Stimulated activated CD8-positive, alpha-beta memory T cell treated with anti-CD3 and anti-CD28 coated beads, Interleukin-2, amount 100 ng/mL, for 48 hours (primary cell): ENCODE measurements at places on chromosomes 7 and 10.

DNA sequence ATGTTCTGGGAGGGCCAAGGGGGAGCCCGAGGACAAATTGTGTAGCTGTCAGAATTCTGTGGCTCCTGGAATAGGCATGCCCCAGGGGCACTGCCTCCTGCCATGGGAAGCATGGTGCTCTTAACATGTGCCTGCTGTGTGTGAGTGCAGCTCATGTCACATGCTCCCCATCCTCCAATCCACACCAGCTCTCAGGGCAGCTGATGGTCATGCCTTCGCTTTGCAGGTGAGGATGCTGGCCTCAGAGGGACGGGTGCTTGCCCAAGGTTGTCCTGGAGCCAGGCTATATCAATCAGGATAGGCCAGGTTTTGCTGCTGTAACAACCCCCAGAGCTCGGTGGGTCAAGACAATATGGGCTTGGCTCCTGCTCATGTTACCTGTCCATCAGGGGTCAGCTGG, 303.4 kb downstream of the RPS24 start:
- DNase-seq = no peak

DNA sequence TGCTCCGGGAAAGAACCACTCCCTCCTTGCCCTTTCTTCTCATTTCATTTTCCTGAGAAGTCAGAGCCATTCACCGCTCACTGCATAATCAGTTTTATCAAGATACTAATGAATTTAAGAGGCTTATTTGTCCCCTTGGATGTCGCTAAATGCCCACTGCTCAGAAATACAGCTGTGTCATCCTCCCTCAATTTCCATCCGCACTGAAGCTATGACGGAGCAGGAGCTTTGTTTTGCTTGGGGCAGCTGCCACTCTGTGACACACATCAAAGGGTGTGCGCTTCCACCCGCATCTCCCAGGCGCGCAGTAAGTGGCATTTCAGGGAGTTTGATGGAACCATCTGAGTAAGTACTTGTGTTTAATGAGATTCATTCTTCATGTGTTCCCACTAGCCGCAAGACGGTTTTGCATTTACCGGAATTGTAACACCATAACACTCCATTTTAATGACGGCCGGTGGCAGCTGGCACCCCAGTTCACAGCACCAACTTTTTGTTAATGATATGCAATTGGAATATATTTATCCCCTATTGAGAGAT, 103.8 kb upstream of the PARD3 start:
- DNase-seq = no peak

- no peak for DNase-seq
These were observed 135.3 kb downstream of the ZNF467 start for GRCh38 chr7:149637911-149638565.

- DNase-seq = peak; percentile 28
These were observed 95.0 kb upstream of the DDC start for GRCh38 chr7:50660040-50660829.

- DNase-seq = no peak
These were observed 140.6 kb upstream of the TMEM168 start for GRCh38 chr7:112930787-112931186.

GRCh38 chr7:78634093-78634492, 819.4 kb downstream of the MAGI2 start:
- no peak for DNase-seq

GRCh38 chr10:78148961-78149612, 115.4 kb downstream of the RPS24 start:
- no peak for DNase-seq

- no peak for DNase-seq
These were observed 115.9 kb downstream of the MICU1 start for GRCh38 chr10:72509941-72510340.

DNA sequence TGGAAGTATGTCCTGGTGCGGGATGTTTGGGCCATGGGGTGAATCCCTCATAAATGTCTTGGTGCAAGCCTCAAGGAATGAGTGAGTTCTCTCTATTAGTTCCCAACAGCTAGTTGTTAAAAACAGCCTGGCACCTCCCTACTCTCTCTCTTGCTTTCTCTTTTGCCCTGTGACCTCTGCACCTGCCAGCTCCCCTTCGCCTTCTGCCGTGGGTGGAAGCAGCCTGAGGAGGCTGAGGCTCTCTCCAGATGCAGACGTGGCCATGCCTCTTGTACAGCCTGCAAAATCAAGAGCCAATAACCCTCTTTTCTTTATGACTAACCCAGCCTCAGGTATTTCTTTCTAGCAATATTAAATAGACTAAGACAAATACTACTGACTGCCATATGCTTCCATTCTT, 210.3 kb downstream of the POM121L12 start:
- no peak for DNase-seq

- DNase-seq = no peak
These were observed 207.9 kb downstream of the PLXNA4 start for GRCh38 chr7:132368246-132368900.

GRCh38 chr7:19557726-19558465, 150.9 kb downstream of the POLR1F start:
- DNase-seq = no peak

DNA sequence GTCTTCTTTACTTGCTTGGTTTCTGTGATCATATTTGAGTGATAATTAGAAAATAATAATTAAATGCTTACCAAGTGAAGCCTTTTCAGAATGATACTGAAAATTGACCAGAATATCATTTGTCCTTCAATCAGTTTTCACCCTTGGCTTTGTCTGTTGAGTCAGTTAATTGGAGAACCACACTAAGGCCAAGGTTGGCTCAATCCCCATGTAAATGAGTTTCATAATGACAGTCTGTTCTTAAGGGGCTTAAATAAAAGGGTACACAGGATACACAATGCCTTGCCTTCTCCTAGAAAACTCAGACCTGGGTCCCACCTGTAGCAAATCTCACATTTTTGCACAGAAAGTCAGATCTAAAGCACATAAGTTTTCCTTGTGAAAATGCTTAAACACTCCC, 31.3 kb upstream of the EGR2 start:
- no peak for DNase-seq

GRCh38 chr10:66924674-66925345, 1.0 kb upstream of the LRRTM3 start:
- no peak for DNase-seq

GRCh38 chr10:116716381-116716780, 26.0 kb downstream of the HSPA12A start:
- DNase-seq = no peak

DNA sequence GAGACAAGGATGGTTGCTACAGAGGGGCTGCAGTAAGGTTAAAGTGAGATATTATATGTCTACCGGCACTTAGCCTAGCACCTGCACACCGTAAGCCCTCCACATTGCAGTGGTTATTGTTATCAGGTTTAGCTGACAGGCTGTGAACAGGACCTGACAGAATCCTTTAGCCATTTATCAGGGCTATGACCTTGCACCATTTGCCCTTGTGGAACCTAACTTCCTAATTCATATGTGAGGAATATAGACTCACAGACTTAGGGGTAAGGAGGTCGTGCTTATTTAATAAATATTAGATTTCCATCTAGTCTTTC, 10.1 kb downstream of the NCOA4 start:
- no peak for DNase-seq
